ENCODE measurements at places on chromosomes 1 and 21.

- DNase-seq, result peak; percentile 77
Observed at GRCh38 chr1:110412576-110412975, 5.1 kb upstream of the LAMTOR5 start.

DNA sequence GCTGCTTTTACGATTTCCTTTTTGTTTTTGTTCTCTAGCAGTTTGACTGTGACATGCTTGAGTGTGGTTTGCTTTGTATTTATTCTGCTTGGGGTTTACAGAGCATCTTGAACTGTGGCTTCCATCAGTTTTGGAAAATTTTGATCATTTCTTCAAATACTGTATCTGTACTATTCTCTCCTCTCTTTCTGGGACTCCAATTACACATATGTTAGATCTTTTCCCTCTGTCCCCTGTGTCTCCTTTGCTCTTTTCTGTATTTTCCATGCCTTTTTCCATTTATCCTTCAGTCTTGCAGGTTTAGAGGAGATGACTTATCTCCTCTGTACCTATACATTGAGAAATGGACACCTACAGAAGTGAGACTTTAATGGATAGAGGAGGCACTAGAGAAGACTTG is 31.7 kb downstream of the COQ8A start:
- DNase-seq, result no peak

DNA sequence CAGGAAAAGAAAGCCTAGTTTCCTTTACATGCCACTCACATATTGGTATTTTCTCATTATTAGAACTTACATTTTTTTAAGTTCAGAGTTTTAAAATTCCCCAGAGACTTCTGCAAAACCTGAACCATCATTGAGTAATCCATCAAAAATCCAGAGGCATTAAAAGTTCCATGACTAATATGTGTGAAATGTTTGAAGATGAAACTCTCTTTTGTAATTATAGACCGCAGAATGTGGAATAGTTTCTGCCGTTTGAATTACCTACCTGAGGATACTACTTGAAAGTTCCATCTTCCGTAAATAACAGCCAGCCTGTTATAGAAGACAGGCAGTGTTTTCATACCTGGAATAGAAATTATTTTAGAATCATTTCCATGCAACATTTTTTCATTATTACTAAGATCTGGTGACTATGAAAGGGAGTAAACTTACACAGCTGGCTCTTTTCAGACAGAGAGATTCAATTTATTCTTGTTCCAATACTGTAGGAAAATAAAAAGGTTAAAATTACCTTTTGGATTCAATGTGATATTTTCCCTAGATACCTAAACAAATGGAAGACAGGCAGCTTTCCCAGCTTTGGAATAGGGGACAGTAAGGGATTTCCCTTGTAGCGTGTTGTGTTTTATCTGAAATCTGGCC is 131.4 kb downstream of the ST6GALNAC5 start:
- DNase-seq, result no peak

DNA sequence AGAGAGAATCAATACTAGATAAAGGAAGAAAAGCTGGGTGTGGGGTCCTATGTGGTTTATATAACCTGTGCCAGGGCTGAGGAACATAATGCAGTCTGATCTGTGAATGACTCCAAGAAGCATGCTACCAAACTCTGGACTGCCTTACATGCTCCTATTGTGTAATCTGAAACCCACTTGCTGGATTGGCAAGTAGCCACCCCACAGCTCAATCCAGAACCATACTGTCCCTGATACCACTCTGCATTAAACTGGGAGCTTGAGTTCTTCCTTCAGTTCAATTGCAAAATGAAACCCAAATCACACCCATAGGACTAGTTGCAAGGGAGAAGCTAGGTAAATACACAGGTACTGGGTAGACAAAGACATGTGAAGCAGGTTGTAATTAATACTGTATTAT is 115.4 kb upstream of the NEGR1 start:
- DNase-seq, result no peak

DNA sequence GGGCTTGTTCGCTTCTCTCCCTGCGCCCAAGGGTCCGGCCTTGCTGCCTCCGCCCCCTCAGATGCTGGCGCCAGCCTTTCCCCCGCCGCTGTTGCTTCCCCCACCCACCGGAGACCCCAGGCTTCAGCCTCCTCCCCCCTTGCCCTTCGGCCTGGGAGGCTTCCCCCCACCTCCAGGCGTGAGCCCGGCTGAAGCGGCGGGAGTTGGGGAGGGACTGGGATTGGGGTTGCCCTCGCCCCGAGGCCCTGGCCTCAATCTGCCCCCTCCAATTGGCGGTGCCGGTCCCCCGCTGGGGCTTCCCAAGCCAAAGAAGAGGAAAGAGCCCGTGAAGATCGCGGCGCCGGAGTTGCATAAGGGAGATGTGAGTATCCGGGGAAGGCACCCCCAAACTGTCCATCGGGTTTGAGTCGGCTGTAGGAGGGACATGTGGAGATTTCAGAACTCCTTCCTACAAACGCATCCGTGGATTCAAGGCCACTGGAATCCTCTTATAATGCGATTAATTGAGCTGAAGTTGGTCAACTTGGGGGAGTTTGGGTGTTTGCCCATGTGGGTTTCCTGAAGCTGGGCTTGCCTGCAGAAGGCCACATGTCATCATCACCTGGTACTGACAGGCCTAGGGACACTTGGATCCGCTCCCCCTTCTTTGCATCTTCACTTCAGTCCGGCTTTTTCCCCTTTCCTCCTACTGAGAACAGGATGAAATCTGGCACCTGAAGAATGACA is 707 bp downstream of the PRCC start:
- no peak for DNase-seq

Data from HEK293T (cell line).